ENCODE measurements at places on chromosomes 1 and 21. TPM values are rescaled to one million over a fixed set of nuclear protein-coding genes. Genes with fewer than 3 reads are reported as not detected.

DNA sequence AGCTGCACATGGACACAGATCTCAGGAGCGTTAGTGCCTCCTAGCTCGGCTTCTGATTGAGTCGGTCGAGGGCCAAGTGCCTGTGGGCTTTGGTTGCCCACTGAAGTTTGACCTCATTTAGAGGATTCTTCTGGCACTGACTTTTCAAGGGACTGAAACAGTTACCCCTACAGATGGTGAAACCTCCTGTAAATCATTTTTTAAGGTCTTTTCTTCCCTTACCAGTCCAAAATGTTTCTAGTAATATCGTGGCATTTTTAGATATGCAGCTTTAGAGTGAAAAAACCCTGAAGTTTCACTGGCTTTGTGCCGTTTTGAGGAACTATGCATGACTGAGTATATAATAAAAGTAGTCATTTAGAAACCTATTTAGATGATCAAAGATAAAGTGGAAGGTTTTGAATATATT lies 34.7 kb upstream of the L1TD1 start:
- DNase-seq, result no peak

GRCh38 chr1:194033646-194034045 lies 847.2 kb upstream of the B3GALT2 start:
- DNase-seq, result no peak

DNA sequence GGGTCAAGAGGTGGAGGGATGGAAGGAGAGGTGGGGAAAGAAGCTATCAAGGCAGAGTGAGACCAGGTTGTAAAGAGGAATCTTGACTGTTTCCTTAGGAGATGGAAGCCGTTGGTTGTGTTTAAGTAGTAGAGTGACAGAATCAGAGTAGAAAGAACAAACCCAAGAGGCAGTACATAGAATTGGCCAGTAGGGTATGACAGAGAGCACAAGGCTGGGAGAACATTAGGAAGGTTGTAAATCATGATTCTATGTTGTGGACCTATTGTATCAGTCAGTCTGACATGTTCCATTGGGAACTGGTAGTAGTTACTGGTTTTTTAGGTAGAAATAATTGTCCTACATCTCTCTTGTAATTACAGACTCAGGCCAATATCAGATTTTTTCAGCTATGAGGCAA lies 486.9 kb upstream of the USP24 start:
- DNase-seq, result no peak

The LHX8 gene
- total RNA-seq, result not detected

DNA sequence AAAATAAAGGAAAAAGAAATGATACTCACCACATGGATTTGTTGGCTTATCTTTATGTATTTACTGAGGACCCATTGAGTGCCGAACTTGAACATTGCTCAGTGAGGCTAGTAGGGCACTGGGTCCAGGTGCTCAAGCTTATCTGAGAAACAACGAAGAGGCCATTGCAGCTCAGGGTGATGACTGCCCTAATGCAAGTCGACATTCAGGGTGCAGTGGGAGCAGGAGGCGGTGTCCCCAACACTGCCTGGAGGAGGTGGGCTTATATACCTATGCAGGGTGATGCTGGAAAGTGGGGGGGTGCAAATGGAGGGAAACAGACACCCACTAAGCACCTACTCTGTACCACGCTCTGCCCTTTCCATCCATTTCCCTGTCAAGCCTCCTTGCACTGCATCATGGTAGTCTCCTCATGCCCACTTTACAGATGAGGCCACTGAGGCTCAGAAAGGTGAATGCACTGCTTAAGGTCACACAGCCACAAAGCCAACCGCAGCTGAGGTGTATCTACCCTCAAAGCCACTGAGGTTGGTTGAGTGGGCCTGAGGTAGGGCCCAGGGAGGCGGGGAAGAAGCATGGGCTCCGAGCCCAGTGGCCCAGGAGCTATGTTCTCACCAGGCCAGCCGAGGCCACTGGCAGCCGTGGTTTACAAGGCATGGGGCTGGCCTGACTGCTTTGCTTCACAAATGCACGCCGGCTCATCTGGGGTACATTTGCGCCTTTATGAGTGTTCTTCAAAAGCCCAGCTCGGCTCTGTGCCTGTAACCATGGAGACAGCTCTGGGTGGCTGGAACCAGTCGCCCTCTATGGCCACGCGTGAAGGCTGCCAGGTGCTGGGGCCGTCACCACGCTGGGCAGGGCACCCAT lies 103.8 kb downstream of the EPHB2 start:
- no peak for DNase-seq

- DNase-seq, result no peak
Measured at GRCh38 chr1:25187077-25187476, 45.2 kb downstream of the SYF2 start.

DNA sequence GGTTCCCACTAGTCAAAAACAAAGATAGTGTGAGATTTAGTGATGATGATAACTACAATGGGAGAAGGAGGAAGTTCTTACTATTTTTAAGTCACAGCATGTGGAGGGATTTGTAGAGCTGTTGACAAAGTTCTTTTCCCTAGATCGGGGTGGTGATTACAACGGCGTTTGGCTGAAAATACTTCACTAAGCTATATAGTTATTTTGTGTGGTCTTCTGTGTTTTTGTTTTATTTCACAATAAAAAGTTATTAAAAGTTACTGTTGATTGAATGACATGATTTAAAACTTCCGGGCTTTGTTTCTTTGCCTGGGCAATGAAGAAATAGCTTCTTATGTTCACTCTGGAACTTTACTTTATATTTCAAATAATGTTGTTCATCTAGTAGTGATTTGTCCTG lies 47.3 kb upstream of the SSX2IP start:
- DNase-seq, result no peak

DNA sequence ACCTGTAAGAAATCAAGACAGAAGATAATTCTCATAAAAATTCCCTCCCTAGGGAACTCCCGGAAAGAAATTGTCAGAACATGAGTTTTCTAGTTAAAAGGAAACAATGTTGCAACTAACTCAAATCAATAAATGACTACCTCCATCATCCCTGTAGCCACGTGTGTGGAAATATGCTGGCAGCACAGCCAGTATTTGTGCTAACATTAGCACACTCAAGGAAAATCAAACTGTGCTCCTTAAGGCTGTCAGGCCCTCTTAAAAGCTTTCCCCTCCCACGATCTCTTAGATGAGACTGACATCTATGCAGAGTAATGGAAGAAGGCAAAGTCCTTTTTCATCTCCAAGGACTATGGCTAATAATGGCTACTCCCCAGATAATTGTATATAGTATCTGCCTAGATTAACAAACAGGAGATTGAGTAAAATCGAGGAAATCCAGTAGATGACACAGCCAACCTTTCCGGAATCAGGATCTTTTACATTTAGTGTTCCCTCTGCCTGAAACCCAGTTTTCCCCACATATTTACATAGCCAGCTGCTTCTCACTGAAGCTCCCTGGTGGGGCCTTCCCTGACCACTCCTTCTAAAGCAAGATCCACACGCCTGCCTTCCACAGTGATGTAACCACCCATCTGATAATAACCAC lies 50.9 kb upstream of the NR5A2 start:
- DNase-seq, result no peak

DNA sequence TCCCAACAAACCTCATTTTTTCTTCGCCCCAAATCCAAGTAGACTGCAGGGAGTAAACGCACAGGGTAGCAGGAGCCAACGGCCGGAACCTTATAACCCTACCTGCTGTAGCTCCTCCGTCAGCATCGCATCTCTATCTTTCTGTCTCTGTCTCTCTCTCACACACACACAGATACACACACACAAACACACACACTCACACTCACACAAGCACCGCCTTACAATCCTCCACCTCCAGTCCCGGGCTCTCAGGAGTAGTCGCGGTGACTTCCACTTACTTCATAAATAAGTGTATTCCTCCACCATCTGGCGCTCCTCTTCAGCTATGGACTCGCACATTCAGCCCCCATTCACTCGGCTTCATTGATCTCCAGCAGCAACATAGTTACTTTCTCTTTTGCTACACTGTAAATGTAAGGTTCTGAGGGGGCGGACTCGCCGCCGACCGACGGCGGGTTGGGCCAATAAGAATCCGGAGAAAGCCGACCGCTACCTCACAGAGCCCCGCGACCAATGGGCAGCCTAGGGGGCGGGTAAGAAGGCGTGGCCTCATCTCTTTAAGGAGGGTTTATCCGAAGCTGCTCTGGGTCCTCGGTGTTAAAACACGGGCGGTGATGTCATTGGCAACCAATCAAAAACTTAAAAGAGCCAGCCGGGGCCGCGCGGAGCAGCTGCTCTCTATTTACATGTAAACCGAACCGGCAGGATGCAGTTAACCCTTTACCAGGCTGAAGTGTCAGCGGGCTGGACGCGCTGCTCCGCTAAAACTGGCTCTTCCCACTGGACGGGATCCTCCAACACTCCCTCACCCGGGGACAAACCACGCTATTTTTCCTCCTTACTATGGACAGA lies at the start of gene DUSP10:
Gene DUSP10, minus strand, starts transcription at position 387 of the 852 bp plus-strand sequence. CDS start 2,345 bp downstream, outside the sequence.
- peak; percentile 99 for DNase-seq

The CFAP45 gene
- 1.7 TPM for total RNA-seq

DNA sequence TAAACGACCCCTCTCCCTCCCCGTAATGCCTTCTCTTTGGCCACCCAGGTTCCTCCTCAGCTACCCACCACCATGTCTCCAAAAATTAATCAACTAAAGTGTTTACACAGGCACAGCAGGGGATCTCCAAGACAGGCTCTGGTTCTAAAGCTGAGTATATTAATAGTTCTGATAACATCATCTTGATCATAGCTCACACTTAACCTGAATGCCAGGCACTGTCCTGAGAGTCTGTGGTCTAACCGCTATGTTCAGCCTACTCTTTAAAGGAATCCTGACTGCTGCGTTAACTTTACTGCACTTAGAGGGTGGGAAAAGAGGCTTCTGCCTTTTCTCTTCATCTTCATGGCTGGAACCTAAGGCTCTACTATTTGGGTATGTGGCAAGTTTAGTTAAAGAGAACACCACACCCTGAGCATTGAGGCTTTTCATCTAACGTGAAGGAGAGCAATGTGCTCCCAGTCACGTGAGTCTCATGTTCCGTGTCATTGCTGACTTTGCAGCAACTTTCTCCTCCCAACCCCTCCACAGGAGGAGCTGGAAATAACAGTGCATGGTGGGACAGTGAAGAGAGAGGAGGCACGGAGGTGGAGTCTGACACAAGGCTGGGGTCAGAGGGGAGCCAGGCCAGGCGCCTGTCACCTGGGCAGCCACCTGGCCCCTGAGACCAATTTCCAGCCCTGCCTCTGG lies 86.4 kb downstream of the FAM78B start:
- DNase-seq, result no peak

DNA sequence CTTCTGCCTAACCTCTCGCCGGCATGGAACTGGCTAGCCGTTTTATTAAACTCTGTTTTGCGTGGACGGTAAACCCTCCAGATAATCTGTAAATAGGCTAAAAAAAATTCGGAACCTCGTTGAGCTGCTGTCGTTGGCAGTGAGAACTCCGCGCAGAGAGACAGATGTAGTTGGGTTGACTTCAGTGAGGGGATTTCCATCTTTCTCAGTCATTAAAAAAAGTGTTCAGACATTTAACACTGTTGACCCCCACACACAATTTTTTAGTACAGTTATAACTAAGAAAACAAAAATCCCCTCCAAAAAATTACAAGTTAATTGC lies 464 bp downstream of the PARK7 start:
- no peak for DNase-seq

DNA sequence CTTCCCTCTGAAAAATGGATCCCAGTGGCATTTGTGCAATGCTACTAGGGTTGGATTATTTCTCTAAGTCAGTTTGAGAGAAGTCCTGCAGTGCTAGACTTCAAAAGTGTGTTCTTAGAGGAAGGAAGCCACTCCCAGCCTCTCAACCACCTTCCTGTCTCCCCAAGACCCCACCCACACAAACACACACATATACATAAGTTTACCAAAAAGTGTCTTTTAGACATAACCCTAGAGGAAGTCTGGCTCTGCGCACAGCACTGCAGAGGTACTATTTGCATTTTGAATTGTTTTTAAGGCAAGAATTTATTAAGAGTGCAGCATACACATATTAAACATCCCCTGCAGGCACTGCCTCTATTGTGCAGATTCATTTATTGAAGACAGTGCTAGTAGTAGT lies 127.3 kb downstream of the HHIPL2 start:
- DNase-seq, result peak; percentile 25

DNA sequence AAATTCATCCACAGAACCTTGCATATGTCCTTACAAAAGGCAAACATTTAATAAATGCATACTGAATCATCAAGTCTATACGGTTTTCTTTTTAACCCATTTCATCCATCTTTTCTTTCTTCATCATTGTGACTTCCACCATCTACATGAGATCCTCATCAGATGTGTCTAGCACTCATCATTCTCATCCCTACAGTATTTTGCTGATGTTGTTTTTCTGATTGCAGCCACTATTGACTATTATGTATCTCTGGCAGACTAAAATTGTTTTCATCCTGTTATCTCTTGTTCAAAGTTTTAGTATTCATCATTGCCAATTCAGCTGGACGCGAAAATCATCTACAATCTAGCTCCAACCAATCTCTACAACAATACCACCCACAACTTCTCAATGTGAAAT lies 5.9 kb downstream of the LRIF1 start:
- DNase-seq, result no peak

- DNase-seq, result no peak
Measured at GRCh38 chr1:176989023-176989422, 175.5 kb downstream of the ASTN1 start.

DNA sequence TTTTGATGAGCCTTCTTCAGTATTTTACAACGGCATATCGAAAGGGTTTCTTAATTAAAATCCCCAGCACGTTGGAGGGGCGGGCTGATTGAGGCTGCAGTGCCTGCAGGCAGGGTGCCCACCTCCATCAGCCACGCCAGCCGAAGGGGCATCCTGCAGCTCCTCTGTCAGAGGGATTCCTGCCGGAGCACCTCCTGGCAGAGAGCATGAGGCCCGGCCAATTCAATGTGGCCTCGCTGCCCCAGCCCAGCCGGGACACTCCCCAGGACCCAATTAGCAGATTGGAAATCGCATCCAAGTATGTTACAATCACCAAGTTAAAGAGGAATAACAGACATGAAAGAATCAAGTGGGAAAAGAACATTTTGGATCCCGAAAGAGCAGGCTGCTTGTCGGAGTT lies 216.6 kb downstream of the ST6GALNAC3 start:
- DNase-seq, result no peak

DNA sequence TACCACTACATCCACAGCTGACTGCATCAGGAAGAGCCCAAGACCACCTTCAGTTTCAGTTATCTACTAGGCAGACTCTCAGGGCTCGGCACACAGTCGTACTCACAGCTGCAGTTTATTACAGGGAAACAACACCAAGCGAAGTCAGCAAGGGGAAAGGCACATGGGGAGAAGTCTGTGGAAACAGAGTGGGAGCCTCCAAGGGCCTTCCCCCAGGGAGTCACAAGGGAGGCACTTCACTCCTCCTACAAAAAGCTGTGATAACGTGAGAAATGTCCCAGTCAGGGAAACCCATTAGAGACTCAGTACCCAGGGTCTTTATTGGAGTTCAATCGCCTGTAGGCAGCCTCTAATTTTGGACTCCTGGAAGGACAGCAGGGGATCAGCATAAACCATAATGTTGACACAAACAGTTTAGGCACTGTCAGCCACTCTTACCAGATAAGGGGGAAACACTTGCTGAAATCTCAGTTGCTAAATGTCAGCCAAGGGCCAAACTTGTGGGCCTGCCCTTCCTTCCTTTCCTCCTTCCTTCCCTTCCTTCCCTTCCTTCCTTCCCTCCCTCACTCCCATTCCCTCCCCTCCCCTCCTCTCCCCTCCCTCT lies 444.0 kb downstream of the SMYD3 start:
- no peak for DNase-seq

The EDARADD gene
- total RNA-seq, result 56.8 TPM
